ENCODE measurements at places on chromosomes 1 and 21.

DNA sequence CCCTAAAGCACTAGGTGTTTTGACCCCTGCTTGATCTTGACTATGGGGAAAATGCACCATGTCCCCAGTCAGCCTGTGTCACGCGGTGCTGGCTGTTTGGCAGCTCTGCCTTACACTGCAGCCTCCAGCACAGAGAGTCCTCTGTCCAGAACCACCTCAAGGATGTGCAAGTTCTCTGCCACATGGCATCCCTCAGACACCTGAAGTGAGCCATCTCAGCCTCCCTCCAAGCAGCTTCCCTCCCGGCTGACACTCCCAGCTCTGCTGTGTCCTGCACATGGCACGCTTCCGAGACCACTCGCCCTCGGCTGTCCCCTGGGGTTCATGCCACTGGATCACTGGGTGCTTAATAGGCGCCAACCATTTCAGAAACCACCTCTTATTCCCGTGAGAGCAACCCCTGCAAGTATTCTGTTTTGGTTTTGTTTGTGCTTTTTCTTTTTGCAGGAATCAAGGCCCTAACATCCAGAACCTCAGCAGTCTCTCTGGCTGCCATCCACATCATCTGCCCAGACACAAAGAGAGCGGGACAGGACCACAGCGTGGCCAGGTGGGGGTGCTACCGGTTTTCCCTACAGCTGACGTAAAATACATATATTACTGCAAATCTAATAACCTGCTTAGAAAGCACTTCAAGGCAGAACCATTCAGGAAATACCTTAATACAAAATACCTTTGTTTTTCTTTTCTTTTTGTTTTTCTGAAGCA lies 45.7 kb downstream of the CAPZB start:
- DNase-seq = no peak

GRCh38 chr21:35002879-35003722 lies 46.0 kb downstream of the RUNX1 start:
- DNase-seq = no peak

- no peak for DNase-seq
Measured at GRCh38 chr1:153210206-153210605, 7.0 kb downstream of the LELP1 start.

DNA sequence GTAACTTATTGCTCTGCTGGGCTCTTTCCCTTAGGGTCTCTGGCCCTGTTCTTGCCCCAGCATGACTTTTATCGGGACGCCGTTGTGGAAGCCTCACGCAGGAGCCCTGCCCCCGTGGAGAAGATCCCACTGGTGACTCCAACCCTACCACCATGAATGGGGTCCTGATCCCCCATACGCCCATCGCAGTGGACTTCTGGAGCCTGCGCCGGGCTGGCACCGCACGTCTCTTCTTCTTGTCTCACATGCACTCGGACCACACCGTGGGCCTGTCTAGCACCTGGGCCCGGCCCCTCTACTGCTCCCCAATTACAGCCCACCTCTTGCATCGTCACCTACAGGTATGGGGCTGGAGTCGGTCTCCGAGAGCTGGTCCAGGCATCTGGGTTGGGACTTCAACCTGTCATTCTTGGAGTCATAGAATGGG lies 322 bp downstream of the DCLRE1B start:
- DNase-seq = peak; percentile 47

DNA sequence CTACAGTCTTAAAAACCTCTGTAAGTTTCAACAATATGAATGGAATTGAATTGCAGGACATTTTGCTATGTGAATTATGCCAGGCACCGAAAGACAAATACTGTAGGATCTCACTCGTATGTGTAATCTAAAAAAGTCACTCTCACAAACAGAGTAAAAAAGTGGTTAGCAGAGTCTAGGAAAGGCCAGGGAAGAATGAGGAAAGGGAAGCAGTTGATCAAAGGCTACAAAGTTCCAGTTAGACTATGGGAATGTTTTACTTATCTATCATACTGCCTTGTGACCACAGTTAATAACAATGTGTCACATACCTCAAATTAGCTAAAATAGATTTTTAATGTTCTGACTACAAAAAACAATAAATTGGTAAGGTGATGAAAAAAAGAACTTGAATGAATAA lies 565.4 kb upstream of the BRINP3 start:
- no peak for DNase-seq

DNA sequence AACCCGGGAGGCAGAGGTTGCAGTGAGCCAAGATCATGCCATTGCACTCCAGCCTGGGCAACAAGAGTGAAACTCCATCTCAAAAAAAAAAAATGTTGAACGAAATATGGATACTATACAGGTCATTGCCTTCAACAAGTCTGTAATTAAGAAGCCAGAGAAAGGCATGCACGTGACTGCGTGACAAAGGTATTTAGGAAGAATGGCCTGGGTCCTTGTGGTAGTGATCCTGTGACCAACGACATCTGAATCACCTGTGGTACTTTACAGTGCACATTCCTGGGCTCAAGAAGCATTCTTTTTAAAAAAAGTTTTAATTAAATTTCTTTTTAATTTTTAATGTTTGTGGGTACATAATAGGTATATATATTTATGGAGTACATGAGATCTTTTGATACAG lies 115.0 kb downstream of the GREM2 start:
- DNase-seq = no peak

GRCh38 chr1:25525361-25525688 lies 18.1 kb upstream of the LDLRAP1 start:
- DNase-seq = no peak

DNA sequence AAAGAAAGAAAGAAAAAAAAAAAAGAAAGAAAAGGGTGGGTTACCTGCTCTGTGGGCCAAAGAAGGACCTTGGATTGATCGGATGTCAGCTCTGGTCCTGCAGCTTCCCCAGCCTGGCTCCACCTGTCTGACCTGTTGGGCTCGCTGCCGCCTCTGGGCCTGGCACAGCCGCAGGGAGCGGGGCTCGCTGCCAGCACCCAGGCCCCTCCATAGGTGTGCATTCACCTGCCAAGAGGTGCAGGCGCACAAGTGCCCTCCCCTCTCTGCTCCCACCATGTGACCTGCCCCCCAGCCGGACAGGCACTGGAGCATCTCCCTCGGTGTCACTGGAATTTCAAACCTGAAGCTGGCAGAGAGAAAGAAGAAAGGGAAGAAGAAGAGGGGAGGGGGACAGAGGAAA lies 33.1 kb upstream of the GPR157 start:
- DNase-seq = no peak

- DNase-seq = no peak
Measured at GRCh38 chr1:23727362-23727811, 15.9 kb upstream of the ELOA start.

DNA sequence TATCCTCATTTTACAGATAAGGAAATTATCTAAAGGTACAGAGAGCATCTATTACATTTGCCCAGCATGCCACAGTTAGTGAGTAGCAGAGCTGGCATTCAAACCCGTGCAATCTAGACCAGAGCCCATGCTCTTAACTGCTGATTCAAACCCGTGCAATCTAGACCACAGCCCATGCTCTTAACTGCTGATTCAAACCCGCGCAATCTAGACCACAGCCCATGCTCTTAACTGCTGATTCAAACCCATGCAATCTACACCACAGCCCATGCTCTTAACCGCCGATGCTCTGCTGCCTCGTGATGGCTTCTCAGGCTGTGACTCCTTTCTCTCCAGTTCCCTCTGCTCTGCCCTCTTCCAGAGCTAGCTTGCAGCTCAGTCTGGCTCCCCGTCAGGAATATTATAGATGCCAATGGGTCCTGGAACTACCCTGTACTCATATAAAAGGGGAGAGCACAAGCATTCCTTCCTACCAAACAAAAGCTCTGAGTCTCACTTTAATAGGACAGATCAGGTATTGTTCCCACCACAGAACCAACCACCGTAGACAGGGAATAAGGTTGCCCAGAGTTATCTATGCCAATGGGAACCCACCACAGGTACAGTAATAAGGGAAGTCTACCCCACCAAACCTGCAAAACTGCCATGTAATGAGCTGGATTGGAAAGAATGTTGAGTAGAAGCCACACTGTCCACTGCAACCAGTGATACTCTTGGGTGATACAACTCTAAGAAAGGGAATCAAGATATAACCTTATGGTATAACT lies 78.4 kb downstream of the SMYD3 start:
- no peak for DNase-seq

- DNase-seq = peak; percentile 46
Measured at GRCh38 chr1:184905601-184906322, 68.5 kb downstream of the NIBAN1 start.

DNA sequence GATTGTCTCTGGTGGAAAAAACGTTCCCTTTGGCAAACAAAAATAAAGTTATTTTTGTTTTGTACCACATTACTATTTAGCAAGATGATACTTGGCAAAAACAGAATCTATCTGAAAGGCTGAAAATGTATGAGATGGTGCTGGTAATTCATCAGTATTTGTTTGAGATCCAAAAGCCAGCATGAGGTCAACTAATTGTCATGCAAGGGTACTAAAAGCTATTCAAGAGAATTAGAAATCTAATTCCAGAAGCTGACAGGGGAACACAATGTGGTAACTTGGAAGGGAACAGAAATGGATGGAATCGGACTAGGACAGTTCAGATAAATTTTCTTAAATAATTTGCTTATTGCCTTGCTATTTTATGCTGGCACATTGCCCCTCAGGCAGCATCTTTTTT lies 263.8 kb downstream of the KCNT2 start:
- DNase-seq = no peak

- DNase-seq = no peak
Measured at GRCh38 chr1:155941845-155942531, 550 bp downstream of the RXFP4 start.

- DNase-seq = no peak
Measured at GRCh38 chr1:170863621-170864020, 71.7 kb upstream of the MROH9 start.

GRCh38 chr21:15976807-15977206 lies 247.0 kb downstream of the USP25 start:
- DNase-seq = no peak

- no peak for DNase-seq
Measured at GRCh38 chr1:101185421-101185820, 51.4 kb upstream of the S1PR1 start.

GRCh38 chr1:175185903-175186302 lies 6.7 kb downstream of the KIAA0040 start:
- no peak for DNase-seq

DNA sequence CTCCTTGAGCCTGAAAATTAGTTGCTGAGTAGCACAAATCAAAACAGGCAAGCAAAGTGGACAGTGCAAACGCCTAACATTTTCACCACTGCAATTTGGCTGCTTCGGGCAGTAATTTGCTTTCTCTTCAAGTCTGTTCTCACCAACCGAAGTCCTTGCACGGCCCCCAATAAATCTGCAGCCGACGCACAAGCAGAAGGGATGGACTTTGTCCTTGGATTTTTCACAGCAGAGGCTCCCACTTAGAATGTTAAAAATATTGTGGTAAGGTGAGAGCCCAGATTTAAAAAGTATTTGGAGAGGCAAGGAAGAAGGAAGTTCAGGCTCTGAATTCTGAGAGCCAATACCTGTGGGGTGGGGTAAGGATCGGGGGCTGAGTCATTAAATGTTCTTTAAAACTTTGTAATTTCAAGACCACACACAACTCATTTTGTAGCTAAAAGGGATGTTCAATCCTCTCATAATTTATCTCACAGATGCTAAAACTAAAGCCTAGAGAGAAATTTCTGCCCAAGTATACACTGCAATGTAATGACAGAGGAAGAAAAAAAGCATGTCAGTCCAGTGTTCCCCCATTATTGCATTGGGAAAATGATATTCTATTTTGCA lies 6.2 kb downstream of the CD247 start:
- no peak for DNase-seq

DNA sequence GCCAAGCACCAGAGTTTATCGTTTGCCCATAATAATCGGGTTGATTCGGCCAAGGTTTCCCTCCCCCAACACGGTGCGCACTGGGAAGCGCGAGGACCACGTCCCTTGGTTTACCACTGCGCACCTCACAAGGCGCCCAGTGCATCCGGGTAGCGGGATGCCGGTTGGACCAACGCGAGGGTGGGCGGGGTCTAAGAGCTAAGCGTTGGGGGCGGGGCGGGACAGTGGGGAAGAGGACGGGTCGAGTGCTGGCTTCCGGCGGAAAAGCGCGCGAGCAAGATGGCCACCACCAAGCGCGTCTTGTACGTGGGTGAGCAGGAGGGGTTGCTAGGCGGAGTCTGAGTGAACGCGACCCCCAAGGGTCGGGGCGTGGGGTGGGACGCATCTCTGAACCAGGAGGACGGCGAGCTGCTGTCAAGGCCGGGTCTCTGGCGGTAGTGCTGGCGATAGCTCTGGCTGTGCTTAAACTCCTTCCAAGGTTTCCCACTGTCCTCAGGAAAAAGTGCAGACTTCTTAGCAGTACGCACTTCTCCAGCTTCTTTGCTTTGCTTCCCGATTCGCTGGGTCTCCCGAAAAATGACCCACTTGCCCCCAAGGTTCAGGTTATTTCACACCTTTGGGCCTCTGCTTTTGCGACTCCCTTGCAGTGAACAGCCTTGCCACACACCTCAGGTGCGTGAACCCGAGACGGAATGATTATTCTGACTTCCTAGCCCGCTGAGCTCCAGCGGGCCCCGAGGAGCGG lies at the start of gene PPIE:
Gene PPIE, plus strand, starts transcription at position 261 of the 745 bp plus-strand sequence. Its CDS starts 19 bp downstream, at position 280.
- DNase-seq = peak; percentile 72

GRCh38 chr1:171019971-171020370 lies 70.7 kb upstream of the FMO3 start:
- no peak for DNase-seq

DNA sequence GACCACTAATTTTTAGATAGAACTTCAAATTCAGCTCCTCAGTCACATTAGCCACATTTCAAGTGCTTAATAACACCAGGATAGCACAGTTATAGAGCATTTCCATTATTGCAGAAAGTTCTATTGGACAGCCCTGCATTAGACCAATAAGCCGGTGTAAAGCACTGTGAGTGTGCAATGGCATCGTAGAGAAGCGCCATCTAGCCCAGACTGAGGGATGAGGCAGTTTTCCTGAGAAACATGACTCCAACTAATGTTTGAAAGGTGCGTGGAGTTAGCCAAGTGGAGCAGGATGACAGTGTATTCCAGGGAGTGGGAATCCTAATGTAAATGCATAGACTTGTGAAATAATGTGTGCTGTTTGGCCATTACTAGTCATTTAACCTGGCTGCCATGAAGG lies 7.7 kb downstream of the RPE65 start:
- DNase-seq = peak; percentile 4

DNA sequence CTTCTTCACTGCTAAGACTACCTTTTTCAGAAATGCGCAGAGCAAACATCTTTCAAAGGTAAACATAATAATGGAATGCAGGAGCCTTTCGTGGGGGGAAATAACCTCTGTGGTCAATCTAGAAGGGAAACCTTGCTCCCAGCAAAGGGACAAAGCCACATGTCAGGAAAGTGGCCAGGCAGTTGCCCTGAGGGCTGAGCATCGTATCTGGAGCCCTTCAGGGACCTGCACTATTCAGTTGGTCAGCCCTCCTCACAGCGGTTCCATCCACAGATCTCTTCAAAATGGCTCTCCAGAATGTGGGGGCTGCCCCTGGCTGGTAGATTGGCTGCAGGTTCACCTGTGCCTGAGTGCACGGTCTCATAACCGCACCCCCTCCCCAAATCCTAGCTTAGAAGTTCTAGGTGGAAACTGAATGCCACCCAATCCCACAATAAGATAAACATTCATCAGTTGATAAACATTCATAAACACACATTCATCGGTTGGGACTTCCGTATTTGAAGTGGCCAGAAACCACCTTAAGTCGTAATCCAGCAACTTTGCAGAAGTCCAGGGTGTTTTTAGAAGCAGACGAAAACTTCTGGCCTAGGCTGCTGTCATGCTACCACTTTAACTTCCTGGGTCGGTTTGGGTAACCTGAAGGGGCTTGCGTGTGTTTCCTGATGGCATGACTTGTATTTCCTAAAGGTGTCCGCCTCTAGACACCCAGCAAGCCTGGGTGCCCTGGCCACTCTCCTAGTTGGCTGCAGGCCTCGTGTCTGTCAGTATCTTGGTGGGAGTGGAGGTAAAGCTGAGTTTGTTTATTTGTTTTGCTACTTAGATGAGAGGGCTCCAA lies 50.5 kb downstream of the RASSF5 start:
- DNase-seq = peak; percentile 31

GRCh38 chr1:41668967-41669366 lies 184.5 kb upstream of the EDN2 start:
- DNase-seq = no peak
